Fibroblast of skin of left biceps (primary cell): ENCODE measurements at places on chromosomes 11 and 22.

DNA sequence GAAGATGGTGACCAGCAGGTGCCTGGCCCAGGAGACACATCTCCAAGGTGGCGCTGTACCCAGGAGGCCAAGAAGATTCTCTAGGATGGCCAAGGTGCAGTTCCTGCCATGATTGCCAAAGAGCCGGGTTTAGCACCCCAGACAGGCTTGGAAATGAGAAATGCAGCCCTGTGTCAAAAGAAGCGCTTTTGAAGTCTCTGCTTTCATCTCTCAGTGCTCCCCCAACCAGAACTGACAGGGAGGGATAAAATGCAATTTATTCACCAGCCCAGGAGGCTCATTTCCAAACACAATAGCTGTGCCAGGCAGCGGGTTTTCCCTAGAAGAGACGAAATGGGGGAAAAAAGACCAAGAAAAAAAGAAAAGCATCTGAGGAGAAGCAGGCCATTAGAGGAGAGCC lies 195.9 kb upstream of the NCAM1 start:
- no peak for DNase-seq

DNA sequence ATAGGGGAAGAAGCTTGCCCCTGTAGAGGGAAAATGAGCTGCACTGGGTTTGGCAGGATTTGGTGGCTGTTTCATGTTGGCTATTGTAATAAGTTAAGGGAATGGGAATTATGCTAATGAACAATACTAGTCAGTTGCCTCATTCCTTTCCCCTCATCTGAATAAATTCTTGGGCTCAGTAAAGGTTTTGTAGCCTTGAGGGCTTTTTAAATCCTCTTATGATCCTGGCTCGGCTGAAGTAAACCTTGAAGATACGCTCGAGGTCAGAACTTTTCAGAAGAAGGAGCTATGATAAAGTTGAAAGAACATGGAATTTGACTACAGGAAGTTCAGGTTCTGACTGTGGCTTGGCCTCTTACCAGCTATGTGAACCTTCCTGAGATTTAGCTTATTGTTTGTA lies 448.7 kb downstream of the RAB38 start:
- no peak for DNase-seq

DNA sequence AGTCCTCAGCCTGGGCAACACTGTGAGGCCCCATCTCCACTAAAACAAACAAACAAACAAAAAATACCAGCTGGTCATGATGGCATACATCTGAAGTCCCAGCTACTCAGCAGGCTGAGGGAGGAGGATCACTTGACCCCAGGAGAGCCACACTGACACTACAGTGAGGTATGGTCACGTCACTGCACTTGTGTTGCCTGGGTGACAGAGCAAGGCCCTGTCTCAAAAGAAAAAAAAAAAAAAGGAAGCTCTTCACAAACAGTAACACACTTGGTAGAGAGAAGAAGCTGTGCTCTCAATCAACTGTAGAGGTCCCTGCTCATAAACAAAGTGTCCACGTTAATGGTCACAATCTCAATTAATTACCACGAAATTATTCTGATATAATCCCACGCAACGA lies 401.6 kb upstream of the CCDC90B start:
- no peak for DNase-seq

GRCh38 chr22:42236268-42236667 lies 34.2 kb downstream of the TCF20 start:
- DNase-seq: no peak

DNA sequence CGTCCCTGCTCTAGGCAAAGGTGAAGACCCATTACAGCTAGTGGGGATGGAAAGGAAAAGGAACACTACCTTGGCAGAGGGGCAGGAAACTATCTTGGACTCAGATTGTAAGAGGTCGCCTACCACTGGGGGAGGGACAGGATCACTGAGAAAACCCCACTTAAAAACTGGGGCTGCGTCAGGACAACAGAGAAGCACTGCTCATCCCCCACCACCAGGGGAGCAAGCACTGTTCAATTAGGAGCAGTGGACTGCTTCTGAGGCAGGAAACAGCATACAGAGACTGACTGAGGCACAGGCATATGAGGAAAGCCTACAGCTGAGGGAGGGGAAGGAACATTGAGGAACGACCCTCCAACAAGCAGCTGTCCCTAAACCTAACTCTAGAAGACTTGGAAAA lies 20.8 kb upstream of the DLAT start:
- no peak for DNase-seq

DNA sequence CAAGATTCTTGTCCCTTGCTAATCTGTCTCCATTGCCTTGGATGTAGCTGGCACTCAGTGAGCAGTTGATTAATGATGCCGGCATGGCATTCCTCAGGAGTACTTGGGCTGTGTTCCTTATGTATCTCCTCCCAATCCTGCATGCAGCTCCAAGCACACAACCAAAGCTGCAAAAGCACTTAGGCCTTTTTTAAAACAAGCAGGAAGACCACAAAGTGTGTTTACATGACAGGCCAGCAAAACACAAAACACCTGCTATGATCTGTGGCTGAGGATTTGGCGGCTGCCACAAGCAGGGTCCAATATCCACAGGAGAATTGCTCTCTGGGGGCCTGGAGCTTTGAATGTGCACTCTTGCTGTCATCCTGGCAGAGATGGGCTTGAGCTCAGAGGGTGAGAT lies 8.9 kb downstream of the ABTB2 start:
- DNase-seq: no peak

GRCh38 chr11:64859542-64860414 lies 15.3 kb upstream of the CDC42BPG start:
- no peak for DNase-seq

- no peak for DNase-seq
Measured at GRCh38 chr11:118109231-118109630, 22.5 kb upstream of the SMIM35 start.

DNA sequence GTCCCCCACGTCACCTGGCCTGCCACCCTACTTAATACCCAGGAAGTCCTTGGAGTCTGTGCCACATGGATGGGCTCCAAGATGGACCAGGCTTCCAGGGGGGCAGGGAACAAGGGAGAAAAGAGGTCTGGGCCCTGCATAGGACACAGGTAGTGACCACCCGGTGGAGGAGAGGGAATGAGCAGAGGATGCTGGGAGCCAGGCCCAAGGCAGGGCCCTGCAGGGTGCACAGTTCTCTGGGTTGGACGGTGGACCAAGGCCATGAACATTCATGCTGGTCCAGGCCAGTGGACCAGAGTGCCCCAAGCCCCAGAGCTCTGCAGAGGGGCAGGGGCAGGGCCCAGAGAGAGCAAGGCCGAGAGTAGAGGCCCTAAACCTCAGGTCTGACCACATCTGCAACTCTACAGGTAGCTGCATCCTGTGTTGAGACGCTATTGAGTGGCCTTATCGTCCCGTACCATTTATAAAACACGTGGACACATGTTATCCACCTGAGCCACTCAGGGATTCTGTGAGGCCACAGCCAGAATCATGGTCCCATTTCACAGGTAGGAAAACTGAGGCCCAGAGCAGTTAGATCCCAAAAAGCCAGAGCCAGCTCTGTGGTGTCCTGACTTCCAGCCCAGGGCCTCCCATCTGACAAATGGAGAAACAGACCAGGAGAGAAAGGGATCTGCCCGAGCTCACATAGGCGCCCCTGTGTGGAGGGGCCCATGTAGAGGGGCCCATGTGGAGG lies 46.4 kb downstream of the IGLL5 start:
- DNase-seq: no peak

GRCh38 chr11:25211635-25212254 lies 714.9 kb downstream of the LUZP2 start:
- no peak for DNase-seq
